ENCODE measurements at places on chromosomes 1 and 21.

- no peak for DNase-seq
Measured at GRCh38 chr1:81369833-81370232, 430.9 kb upstream of the ADGRL2 start.

GRCh38 chr1:58201492-58202106, 344.9 kb downstream of the OMA1 start:
- no peak for DNase-seq

GRCh38 chr1:182129398-182129797, 67.9 kb upstream of the ZNF648 start:
- no peak for DNase-seq

DNA sequence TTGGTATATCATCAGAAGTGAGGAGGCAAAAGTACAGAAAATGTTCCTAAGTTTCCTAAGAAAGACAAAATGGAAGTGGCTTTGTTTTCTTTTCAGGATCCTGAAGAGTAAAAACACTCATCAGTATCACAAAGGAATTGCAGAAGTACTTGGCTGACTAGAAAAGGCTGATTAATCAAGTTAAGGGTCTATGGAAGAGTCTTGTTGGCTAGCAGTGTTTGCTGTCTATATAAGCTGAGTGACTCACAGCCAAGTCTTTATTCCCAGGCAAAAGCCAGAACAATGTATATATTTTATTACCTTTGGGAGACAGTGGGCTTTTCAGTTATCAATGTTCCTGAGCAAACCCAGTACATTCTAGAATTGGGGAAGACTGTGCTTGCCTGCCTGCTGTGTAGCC, 777.0 kb downstream of the PLA2G4A start:
- DNase-seq: no peak

DNA sequence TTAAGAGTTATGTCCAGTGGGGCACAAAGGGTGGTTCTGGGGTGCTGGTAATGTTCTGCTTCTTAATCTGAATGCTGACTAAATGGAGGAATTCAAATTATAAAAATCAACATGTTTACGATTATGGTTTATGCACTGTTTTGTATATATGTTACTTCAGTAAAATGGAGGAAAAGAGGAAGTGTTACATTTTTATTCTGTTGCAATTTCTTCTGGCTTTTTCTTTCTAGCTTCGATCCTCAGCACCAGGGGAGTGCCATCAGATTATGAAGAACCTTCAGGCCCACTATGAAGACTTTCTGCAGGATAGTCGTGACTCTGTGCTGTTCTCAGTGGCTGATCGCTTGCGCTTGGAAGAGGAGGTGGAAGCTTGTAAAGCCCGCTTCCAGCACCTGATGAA, 105.5 kb downstream of the MACF1 start:
- DNase-seq: no peak

GRCh38 chr1:206117151-206117948, at the start of gene AVPR1B:
TSS of gene AVPR1B (minus strand) at chr1:206117388. CDS start at chr1:206116890, 498 bp downstream.
- DNase-seq: peak; percentile 48

DNA sequence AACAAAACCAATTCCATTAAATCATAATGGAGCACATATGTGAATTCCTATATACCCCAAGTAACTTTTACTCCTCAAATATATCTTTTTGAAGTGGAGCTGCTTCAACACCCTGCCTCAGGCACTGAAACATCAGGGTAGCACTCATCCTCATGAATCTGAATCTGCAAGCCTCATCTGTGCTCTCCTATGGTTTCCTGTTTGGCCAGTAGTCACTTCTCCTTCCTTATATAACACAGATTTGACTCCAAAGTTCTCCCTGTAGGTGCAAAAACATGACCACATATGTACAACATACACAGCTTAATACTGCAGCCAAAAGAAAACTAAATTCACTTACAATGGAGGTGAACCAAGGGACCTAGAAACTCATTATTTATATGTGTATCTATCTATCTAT, 7.2 kb downstream of the TRIT1 start:
- DNase-seq: no peak

- peak; percentile 47 for DNase-seq
Measured at GRCh38 chr21:36079010-36079649, 9.3 kb downstream of the CBR1 start.

GRCh38 chr1:43521756-43522155, 8.9 kb upstream of the PTPRF start:
- no peak for DNase-seq

DNA sequence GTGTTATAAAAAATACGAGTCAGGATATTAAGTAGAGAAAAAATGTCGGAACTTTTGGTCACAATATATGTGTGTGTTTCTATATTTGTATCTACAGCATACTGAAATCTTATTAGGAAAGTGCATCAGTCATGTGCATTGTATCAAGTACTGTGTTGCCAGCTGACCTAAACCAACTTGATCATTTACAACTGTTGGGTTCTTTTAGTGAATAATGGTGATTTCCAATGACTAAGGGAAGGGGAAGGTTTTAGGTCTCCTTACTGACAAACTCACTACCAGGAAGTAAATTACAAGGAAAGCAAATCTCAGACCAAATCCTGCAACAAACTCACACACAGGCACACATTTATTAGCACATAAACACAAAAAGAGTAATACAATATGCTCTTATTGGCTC, 142.7 kb downstream of the TSEN15 start:
- DNase-seq: no peak

GRCh38 chr1:41850029-41850428, 68.7 kb downstream of the HIVEP3 start:
- no peak for DNase-seq

- DNase-seq: no peak
Measured at GRCh38 chr1:109566982-109567381, 18.6 kb downstream of the GNAI3 start.

- DNase-seq: no peak
Measured at GRCh38 chr1:7891804-7892203, 38.9 kb upstream of the UTS2 start.

GRCh38 chr1:91741301-91741700, 144.7 kb downstream of the TGFBR3 start:
- no peak for DNase-seq

GRCh38 chr1:100053727-100054126, 79.0 kb downstream of the SASS6 start:
- DNase-seq: no peak

- no peak for DNase-seq
Measured at GRCh38 chr1:2437617-2438016, 25.3 kb upstream of the PEX10 start.

GRCh38 chr1:84301785-84302385, 377 bp downstream of the SAMD13 start:
- no peak for DNase-seq

GRCh38 chr1:162166917-162167615, 97.6 kb downstream of the NOS1AP start:
- no peak for DNase-seq

- DNase-seq: peak; percentile 55
Measured at GRCh38 chr1:62625415-62625814, 28.1 kb downstream of the ANGPTL3 start.

DNA sequence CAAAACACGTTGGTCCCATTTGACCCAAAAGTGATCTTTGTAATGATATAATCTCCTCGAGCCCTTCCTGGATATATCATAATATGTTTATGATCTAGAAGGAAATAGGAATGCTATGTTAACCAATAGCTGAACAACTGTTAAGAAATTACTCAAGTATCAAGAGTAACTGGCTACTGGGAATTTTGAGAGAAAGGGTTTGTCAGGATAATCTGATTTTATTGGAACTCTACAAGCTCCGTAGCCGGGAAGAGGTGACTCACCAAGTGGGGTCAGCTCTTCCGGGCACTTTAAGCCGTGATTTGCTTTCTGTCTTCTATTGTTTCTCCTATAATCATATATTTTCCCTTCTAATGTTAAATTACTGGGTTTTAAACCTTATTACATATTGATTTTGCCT, 250.5 kb upstream of the POGK start:
- no peak for DNase-seq
